ENCODE measurements at places on chromosomes 11 and 22.

- DNase-seq = no peak
Measured at GRCh38 chr11:62127941-62128770, 4.3 kb downstream of the INCENP start.

DNA sequence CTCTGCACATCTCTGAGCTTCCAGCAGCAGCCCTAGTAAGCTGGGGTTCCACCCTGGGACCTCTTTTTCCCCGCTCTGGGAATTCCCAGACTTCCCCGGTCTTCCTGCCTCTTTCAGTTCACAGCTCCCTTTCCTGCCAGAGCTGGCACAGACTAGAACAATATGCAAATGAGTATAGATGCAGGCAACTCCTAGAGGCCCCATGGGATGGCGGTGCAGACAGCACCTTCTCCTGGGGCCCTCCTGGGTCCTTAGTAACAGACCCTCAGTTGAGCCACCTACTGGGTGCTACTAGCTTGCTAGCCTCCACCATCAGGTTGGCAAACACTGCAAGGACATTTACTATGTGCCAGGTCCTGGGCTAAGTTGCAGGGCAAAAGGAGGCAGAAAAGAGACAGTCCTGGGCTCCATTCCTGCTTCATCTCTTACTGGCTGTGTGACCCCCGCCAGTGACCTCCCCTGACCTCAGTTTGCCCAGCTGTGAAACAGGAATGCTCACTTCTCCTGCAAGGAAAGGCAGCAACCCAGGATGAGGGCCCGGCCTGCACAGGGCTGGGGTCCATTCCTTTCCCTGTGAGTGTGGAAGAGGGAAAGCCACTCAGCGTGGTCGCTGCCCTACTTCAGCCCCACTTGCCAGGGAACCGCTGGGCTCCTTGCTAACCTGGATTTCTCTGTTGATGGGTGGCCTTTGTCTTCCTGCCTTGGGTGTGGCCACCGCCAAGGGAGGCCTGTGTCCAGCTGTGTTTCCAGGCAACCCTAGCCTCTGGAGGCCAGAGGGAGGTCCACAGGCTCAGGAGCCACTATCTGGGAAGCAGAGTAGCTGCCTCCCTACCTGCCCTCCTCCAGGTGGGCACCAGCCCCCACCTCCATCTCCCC, 7.3 kb downstream of the RELT start:
- no peak for DNase-seq

GRCh38 chr22:44425694-44426045, 72.4 kb downstream of the RTL6 start:
- no peak for DNase-seq

GRCh38 chr11:47907499-47907898, 59.3 kb upstream of the NUP160 start:
- DNase-seq = no peak

Measured in D341Med (cell line).